HS-27A (cell line): ENCODE measurements at places on chromosomes 4 and X.
A peak's percentile ranks its signal among the peaks of the same experiment; 100 is the strongest.

GRCh38 chrX:18941896-18942295 lies 42.0 kb downstream of the PHKA2 start:
- no peak for DNase-seq

GRCh38 chr4:40769266-40769665 lies 19.5 kb downstream of the NSUN7 start:
- DNase-seq, result no peak

DNA sequence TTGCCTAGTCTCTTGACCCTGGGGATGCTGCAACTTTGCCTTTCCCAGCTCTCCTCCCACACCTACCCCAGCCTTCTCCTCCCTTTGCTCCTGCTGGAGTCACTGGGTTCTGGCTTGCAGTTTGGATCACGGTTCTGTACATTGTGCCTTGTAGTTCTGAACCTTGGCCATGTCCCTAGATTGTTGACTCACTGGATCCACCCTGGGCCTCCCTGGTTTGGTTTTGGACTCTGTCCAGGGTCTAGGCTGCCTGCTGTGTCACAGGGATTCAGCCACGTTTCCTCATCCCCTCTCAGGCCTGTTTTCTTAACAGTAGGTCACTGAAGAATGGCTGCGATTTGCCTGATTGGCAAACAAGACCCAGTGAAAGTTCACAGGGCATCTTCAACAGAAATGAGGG lies 11.5 kb upstream of the GABRE start:
- no peak for DNase-seq

- no peak for DNase-seq
These were observed 365.9 kb upstream of the PABPC4L start for GRCh38 chr4:134567461-134567860.

DNA sequence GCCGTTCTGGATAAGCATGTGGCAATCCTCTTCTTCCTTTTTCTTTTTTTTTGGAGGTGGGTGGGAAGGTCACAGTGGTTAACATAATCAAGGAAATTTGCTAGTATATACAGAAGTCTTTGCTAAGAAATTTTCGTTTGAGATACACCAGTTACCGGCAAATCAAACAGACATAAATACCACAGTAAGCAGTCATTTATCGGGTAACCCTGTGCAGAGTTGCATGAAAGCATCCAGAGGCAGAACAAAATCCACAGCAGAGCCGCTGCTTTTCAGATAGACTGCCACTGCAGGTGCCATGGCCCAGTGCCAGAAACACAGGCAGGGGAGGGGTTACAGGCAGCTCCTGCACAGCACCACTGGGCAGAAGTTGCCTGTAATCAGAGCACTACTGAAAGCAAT lies 179.1 kb upstream of the MAB21L2 start:
- no peak for DNase-seq

- DNase-seq, result no peak
These were observed 73.0 kb downstream of the SEC24D start for GRCh38 chr4:118762730-118763477.

GRCh38 chr4:150131581-150132228 lies 53.5 kb downstream of the DCLK2 start:
- DNase-seq, result no peak

GRCh38 chrX:15721911-15722310 lies 16.2 kb upstream of the CA5B start:
- DNase-seq, result no peak

GRCh38 chr4:8350352-8350751 lies 80.8 kb downstream of the HTRA3 start:
- no peak for DNase-seq

- no peak for DNase-seq
These were observed 76.1 kb downstream of the SORBS2 start for GRCh38 chr4:185735866-185736400.

- DNase-seq, result peak; percentile 43
These were observed 169.8 kb downstream of the BTC start for GRCh38 chr4:74624351-74625151.

DNA sequence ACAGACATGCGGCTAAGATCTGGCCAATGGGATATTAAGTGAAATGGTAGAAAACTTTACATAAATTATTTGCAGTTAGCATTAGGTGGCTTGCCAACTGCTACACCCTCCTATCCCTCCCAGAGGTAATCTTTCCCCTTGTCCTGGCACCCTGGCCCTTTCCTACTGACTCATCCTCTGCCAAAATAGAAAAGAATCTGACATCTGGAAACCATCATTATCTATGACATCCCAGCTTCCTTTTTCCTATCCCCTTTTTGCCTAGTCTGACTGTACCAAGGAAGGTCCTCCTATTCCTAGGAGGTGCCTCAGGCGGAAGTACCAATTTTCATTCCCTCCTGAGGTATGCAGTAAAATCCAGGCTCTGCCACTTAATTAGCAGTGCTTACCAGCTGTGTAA lies 163.6 kb upstream of the KLF3 start:
- DNase-seq, result no peak
